Mesenteric fat pad (tissue), 1 donor: ENCODE measurements at places on chromosomes 1 and 21.

- DNase-seq: no peak
Observed at GRCh38 chr1:212914789-212915188, 35.6 kb upstream of the VASH2 start.

DNA sequence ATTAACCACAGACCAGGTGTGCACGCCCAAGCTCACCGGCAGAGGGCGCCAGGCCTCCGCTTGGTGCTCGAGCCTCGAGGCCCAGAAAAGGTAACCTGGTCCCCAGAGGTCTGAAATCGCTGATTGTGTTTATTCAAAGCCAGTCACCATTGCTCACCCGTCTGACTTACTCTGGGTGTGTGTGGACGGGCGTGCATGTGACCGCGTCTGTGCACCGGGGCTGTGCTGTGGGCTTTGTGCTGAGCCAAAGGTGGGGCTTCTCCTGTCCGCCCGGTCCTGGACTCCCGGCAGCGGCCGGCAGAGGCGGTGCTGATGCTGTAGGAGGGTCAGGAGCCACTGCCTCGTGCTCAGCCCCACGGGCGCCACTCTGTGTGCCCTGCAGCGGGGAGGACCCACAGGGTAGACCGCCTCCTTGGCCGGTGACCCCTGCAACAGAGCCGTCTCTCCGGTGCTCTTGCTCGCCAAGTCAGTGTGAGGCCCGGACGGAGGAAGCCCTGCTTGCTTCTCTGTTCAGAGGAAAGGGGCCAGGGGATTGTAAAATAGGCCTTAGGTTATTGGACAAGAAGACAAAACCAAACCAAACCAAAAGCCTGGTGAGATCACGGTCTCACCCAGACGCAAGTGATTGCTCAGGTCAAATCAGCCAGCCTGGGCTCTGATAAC, 32.0 kb upstream of the BTG2 start:
- peak; percentile 95 for DNase-seq

- peak; percentile 93 for DNase-seq
Observed at GRCh38 chr1:156656806-156657740, 15.2 kb downstream of the BCAN start.

DNA sequence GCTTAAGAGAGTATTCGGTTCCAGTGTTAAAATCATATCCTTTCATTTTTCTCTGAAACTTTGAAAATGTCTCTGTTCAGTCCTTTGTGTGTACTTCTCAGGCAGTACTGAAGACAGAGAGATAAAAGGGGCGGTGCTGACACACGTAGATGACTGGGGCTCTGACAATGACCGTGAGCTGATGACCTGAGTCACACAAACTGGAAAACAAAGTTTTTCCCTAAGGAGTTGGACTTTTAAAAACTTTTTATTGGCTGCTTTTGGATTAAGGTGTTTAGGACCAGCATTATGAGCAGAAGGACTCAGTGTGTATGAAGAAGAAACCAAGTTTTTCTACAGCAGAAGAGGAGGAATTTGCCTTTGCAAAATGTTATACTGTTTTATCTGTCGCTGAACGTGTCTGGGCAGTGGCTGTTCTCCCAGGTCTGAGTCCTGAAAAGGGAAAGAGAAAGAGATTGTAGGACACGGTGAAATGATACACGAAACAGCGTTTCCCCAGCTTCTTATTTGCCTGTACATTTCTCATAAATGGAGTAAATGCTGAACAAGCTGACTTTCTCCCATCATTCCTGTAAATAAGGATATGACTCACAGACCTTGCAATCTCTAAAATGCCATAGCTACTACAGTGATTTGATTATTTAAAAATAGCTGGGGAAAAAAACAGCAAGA, 51.5 kb downstream of the MAP3K7CL start:
- DNase-seq: no peak

DNA sequence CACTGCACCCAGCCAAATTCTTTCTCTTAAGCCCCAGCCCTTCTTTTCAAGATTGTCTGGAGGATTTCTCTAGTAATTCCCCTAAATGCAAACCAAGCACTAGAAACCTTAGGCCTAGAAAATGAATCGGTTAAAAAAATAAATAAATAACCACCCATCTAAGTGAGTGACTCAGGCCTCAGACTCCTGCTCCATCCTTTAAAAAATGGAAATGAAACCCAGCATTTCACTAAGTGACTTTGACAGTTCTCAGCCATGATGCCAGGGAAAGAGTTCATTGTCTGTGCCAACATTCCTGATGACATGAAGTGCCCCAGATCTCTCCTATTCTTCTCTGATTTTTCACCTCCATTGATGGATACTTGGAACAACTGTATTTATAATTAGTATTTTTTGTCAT, 415.2 kb upstream of the DAB1 start:
- DNase-seq: no peak

GRCh38 chr1:167856711-167857418, 57.1 kb downstream of the ADCY10 start:
- no peak for DNase-seq

DNA sequence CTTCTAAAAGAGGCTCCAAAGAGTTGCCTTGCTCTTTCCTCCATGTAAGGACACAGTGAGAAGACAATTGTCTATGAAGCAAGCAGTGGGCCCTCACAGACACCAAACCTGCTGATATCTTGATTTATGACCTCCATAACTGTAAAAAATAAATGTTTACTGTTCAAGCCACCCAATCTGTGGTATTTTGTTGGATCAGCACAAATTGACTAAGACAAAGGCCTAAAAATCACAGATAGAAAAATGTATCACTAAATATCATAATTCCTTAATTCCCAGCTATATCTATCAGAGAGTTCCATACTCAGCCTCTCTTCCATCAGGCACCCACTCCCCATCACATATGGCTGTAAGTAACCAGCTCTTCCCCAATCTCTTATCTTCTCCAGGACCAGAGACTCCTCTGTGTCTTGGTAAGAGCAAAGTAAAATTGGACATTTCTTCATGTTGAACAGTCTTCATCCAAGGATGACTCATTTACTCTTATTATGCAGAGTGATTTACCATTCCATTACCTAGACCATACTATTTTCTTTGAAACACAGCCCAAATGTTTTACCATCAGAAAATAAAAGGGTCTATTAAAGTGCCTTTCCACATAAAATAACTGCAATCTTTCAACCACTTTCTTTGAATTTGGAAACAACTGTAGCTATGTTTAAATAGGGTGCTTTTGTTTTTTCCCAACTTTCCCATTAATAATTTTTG, 503.6 kb downstream of the MRPL39 start:
- no peak for DNase-seq

GRCh38 chr1:19484338-19484797, 971 bp downstream of the CAPZB start:
- no peak for DNase-seq

GRCh38 chr1:246930830-246931548, 759 bp downstream of the AHCTF1 start:
- DNase-seq: no peak

- no peak for DNase-seq
Observed at GRCh38 chr1:32536117-32536516, 3.1 kb upstream of the ZBTB8A start.

- DNase-seq: no peak
Observed at GRCh38 chr1:87757676-87758075, 429.0 kb downstream of the LMO4 start.

DNA sequence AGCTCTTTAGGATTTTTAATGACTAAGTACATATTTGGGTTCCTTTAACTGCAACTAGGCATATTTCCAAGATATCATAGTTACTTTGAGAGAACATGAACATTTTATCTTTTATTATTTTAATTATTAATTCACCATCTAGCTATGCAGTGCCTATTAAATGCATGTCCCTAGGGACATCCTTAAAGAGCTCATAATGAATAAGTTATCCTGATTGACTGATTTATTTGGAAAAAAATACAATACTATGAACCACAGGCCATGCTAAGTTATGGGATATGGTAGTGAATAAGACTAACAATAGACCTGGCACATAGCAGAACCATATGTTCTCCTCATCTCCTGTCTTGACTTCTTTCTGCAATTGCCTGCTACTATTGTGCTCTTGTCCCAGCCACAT, 16.4 kb upstream of the C1orf105 start:
- no peak for DNase-seq

DNA sequence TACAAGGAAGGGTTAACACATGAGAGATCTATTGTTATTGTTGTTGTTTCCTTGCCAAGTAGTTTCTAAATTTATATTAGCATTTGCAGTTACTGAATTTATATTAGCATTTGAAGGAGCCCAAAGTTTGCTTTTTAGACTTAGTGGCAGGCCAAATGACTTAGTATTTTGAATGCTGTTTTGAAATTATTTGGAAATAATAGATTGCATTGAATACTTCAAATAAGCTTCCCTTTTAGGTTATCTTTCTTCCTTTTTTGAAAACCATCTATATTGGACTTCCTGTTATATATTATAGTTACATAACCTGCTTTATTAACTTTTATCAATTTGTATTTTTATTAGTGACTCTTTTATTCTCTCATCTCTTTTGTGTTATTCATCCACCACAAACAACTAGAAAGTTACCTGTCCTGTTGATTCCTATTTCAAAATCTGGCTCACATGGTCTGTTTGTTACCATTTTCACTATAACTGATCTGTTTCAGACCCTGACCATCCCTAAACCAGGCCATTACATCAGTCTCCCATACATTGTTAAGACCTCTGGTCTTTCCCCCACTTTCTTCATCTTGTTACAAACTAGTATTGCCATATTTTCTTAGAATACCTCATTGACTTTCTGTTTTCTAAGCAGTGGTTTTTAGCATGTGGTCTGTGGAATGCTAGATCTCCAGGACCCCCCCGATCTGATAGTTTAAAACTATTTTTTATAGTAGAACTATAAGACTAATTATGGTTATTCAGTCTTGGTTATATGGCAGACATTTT, 185.2 kb downstream of the RASAL2 start:
- no peak for DNase-seq

GRCh38 chr1:39925721-39926342, 24.1 kb upstream of the MYCL start:
- DNase-seq: no peak

DNA sequence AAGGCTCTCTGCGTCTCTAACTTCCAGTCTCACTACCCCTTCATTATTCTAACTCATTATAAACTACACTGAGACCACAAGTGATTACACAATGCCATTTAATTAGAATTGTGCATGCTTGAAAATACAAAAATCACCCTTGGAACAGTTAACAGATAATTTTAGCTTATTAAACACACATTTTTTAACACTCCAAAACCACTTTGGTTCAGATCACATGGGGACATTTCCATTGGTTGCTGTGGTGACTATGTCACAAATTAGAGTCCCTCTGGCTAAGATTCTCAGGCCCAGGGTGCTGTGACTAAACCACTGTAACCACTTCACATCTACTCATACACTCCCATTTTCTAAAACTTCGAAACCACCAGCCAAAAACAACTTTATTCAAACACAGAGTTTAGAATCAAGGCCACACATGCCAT, 43.0 kb downstream of the JAK1 start:
- no peak for DNase-seq

GRCh38 chr21:38337793-38338192, 81.0 kb downstream of the KCNJ15 start:
- DNase-seq: peak; percentile 22

DNA sequence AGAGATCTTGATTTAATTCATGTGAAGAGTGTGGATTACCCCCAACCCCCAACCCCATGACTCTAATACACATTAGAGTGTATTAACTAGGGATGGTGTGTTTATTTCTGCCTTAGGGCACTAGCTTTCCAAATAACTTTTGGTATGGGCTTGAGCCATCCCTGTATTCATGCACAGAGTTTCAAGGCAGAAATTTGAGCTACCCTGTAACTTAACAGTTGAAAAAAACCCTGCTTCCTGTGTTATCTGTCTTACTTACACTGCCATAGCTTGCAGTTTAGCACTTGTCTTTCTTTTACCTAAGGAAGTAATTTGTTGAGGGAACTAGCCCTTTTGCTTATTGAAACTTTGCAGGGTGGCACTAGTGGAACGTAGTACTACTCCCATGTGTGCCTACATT, 6.3 kb downstream of the SRSF11 start:
- no peak for DNase-seq

- DNase-seq: no peak
Observed at GRCh38 chr1:243434594-243434993, 178.8 kb downstream of the SDCCAG8 start.

DNA sequence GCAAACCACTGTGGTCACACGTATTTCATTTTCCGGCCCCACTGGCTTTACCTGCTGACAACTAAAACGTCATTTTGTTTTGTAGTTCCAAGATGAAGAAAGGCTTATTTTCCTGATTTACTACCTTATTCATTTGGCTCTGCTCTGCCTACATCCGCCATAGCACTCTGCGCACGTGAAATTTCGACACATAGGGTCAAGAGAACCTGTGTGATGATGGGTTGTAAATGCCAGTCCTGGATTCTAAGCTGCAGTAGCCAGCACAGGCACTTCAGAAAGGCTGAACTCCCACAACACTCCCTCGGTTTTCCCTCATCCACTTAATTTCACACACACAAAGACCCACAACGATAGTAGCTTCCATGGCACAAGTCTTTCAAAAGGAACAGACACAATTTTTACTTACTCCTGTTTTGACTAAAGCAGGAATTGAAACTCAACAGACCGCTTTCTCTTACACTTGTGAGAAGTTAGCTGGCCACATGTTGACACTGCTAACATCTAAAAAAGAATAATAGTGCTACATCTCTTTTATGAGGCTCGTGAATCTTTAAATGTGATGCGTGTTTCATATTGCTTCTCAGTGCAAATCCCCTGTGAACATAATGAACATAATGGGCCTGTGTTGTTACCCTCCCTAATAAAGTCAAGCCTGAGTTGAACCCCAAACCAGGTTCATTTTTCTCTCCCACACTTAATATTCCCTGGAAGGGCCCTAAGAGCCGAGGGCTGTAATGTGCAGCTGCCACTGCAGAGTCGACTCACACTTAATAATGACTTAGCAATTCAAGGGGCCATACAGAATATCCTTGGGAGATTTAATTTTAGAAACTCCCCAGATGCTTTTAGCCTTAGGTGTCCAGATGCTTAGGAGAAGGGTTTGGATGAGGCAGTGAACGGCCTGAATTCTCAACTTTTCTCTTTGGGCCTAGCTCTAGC, 1.5 kb upstream of the RUNX1 start:
- DNase-seq: no peak

DNA sequence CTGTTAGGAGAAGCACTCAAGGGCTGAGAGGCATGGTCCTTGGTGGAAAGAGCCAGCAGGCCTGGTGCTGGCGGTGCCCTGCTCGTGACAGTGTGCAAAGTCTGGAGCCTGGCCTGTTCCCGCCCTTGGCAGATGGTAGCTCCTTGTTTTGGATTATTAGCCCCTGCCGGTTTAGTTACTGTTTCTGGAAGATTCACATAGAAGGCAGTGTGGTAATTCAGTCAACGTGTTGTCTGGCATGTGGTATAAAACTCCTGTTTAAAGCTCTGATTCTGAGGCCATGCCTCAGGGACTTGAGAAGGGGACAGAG, 6.8 kb downstream of the PKNOX1 start:
- no peak for DNase-seq

DNA sequence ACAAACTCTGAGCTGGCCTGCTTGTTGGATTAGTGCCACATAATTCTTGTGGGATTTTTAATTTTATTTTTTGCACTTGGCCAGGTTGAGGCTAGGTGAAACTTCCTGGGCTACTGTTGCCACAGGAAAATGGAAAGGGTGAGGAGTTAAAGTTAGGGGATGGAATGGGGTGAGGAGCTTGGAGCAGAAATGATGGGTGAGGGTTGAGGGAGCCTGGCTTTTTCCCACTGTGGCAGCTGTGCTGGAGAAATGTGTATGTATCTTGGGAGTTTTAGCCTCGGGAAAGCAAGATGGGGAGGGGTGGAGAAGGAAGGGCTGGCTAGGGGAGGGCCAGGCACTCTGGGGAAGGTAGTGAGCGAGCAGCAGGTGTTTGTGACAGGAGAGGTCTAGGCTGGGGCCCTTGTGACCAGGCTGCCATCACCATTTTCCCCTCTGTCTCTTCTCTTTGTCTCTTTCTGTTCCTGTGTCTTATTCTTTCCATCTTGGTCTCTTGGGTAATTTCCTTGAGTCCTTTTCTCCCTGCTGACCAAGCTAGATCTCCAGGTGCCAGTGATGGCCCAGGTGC, 2.0 kb downstream of the ZNF687 start:
- no peak for DNase-seq
